ENCODE measurements at places on chromosomes 11 and 22.

DNA sequence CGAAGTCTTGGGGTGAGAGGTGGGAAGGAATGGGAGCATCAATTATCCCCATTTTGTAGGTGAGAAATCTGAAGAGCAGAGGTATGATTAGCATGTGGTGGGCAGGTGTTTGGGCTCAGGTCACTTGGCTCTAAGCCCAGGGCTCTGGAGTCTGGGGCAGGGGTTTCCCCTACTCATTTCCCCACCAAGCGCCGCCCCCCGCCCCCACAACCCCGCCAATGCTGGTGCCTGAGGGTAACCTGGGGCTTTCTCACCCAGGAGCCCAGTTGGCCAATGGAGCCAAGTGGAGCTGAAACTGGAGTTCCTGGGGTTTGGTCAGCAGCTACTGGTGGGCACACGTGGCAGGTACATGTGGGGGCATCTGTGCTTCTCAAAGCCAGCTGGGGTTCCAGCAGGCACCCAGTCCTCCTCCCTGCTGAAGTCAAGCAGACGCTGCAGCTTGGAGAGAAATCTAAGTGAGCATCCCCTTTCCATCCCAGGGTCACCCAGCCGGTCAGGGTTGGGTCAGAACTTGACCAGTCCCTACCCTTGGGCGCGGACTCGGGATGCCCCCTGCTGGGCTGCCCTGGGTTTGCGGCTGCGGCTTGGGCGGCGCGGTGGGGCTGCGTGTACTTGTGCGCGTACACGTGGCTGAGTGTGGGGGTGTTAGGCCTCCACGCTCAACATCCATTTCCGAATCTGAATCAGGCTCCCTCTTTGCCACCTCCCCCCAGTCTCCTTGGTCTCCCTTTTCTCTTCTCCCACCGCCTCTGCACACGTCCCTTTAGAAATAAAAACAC, 1.7 kb upstream of the CHRM1 start:
- peak; percentile 54 for DNase-seq

- no peak for DNase-seq
Measured at GRCh38 chr11:34509336-34509876, 4.2 kb downstream of the ELF5 start.

DNA sequence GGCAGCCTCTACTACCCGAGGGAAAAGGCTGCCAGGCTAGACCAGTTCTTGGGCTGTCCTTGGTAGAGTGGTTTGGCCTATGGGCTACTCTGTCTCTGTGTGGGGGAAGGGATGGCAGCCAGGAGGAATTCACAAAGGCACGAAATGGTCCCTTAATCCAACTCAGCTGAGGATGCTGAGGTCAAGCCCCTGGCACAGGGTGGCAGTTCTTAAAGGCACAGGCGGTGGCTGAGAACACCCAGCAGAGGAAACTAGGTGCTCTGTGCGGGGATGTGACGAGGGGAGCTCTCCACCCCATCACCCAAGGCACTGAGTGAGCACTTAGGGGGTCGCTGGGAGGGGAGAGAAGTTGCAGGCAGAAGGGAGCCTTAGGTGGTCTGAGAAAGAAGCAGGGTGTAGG, at the start of gene MFRP:
TSS of gene MFRP (minus strand) at position 101 of the 400 bp plus-strand sequence. CDS start 192 bp downstream, outside the sequence.
- DNase-seq = no peak

DNA sequence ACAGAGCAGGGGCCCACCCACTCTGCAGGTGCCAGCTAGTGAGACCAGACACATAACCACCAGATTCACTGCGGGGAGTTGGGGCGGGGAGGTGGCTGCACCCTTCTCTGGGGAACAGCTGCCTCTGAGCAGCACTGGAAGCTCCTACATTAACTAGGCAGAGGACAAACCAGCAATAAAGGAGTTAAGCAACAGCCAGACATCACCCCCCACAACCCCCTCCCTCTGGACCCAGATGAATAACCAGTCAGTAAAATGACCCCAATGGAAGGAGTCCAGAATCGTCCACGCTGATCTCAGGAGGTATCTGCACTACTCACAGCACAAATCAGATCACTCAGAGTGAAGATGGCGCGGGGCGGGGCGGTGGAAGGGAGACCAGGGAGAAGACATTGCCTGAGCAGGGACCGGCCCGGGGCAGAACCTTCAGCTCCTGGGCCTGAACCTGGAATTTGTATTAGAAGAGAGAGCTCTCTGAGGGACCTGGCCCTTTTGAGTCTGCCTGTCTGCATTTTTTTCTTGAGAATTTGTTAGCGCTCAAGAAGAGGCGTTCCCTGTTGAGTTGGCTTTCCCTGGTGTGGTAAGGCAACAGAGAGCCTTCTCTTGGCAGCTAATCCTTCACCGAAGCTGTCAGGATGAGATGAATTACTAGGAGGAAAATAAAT, 125.5 kb upstream of the NCAM1 start:
- no peak for DNase-seq

DNA sequence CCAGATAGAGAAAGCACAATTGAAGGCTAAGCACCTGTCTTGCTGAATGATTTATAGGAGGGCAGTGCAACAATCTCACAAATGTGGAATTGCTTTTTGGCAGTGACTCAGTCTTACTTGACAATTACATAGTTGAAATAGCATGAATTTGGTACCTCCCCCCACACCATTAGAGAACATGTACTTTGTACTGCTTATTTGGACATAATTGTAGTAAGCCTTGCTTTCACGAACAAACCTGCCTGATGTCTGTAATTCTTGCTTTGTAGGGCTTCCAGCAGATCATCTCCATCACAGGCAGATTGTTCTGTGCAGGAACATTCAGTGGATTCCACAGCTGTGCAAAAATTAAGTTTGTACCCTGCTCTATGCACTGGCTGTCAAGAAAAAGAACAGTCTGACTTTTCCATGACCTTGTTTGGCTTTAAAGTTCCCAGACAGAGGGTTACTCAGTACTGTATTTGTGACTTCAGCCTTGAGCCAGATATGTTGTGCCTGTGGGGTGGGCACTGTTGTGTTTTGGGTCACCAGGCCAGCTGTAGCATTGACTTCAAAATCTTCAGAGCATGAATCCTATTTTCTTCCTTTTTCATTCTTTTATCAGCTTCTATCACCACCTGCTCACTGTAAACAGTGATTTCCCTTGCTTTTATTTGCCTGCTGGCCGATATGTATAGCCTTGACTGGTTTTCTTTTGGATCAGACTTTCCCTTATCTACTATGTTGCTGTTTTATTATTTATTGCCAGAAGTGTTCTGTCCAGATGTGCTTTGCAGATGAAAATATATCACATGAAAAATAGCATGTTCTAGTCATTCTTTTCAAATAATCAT, 941.0 kb upstream of the CHORDC1 start:
- no peak for DNase-seq

GRCh38 chr11:104872393-104872792, 25.9 kb downstream of the CASP12 start:
- DNase-seq = no peak

Data from endothelial cell (in vitro differentiated cells).